ELF-1 (cell line): ENCODE measurements at places on chromosomes 6 and 20.
A peak's percentile ranks its signal among the peaks of the same experiment; 100 is the strongest.

DNA sequence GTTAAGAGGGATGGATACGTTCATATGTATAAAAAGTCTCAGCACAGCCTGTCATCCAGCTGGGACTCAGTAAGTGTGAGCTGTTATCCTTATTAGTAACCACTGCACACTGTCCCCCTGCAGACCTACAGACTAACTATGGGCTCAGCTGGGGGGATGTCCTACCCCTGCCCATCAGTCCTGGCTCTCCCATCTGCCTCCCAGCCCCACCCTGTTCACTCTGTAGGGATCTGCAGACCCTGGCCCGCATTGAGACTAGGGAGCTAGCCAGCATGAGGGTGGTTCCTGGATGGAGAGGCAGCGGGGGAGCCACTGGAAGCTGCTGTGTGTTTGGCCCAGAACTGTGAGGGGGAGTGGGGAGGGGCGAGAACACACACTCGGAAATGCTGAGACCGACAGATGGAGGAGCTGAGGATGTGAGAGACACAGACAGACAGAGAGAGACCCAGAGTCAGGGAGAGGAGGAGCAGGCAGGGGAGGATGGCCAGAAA lies 17.1 kb downstream of the XKR7 start:
- no peak for DNase-seq

DNA sequence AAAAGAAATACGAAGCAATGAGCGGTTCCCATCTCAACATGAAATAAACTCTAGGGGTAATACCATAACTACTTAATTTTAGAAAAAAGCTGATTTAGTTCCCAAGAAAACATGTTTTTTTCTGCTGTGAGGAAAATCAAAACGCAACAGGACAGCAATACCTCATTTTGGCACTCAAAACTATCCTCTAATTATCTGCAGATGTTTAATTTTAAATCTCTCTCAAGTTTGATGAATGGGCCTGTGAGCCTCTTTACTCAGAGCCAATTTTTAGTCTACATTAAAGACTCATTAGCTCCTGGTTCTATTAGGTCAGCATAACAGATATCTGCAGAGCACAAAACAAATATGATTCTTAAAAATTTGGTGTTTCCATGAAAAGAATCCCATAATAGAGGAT lies 28.1 kb downstream of the RNF24 start:
- no peak for DNase-seq

- no peak for DNase-seq
Measured at GRCh38 chr6:80357674-80358073, 251.2 kb downstream of the BCKDHB start.

GRCh38 chr20:39291301-39291700 lies 329.2 kb downstream of the DHX35 start:
- DNase-seq, result no peak

DNA sequence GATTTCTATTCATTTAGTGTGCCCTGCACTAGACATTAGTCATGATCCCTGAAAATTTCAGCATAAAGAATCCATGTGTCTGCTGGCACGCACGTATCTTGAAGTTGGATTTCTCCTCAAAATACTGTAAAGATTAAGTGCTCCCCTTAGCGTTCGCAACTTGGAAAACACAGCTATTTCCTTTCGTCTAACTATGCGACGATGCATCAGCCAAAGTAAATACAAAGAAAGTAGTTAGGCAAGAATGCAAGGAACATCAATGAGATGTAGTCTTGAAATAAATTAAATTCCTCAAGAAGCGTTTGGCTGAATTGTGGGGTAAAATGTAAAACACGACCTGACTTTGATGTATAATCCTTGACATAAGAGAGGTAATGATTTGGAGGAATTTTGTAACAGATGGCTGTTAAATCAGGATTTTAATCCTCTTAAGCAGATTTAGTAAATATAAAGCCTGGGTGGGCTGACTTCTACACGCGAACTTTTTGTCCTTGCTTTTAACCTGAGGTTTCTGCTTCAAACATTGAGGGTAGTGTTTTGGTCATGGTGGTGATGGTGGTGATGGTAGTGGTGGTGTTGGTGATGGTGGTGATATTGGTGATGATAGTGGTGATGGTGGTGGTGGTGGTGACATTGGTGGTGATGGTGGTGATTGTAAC lies 88.2 kb downstream of the FOXF2 start:
- no peak for DNase-seq

- no peak for DNase-seq
Measured at GRCh38 chr6:33820243-33820642, 16.4 kb upstream of the MLN start.

DNA sequence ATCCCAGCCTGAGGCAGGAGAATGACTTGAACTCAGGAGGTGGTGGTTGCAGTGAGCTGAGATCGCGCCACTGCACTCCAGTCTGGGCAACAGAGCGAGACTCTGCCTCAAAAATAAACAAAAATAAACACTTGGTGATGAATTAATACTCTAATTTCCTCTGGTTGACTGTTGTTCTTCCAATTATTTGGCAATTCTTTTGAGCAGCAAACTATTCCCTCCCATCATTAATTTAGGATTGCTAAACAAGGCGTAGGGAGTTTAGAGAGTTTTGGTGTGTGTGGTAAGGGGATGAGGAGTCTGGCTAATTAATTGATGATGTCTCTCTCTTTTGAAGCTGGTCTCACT lies 2.7 kb upstream of the ID1 start:
- no peak for DNase-seq

DNA sequence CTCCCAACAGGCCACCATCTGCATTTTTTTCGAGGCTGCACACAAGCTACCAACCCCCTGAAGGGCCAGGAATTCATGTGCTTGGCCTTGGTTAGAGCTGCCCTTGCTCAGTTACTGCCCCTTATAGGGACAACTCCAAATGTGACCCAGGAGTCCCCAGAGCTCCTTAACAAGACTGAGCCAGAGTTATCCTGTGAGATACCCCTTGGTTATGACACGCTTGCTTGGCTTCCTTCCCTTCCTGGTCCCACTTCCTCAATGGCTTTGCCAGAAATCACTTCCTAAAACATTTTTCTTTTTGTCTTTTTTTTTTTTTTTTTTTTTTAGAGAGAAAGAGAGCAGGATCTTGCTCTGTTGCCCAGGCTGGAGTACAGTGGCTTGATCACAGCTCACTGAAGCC lies 8.9 kb downstream of the TREM1 start:
- DNase-seq, result no peak

GRCh38 chr6:35034411-35035191 lies 106.5 kb downstream of the TCP11 start:
- DNase-seq, result no peak

DNA sequence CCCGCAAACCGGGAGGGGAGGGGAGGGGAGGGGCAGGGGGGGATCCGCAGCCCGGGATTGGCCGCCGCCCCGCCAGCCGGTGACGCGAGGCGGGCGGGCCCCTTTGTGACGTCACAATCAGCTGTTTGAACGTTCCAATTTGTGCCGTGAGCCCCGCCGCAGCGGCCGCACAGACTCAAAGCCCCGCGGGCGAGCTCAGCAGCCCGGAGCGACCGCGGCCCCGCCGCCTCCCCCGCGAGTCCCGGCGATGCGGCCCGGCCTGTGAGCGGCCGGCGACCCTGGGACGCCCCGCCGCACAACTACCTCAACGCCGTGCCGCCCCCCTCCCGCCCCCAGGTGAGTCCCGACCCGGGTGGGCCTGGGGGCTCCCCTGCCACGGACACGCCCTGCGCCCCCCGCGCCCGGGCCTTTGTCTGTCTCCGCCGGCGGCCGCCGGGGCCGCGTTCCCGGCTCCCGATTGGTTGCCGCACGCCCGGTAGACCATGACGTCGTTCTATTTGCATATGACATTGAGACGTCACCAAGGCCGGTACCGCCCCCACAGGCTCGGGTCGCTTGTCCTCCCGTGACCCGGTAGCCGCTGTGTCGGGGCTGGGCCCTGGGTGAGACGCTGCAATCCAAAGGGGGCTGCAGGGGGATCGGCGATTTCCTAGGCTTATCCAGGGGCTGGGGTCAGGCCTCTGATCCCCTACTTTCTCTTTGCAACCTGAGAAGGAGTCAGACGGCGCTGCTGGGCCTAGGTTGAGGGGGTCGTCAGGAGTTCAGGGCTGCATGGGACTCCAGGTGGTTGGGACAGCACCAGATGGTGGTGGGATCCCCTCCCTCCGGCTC lies at the start of gene TP53INP2:
TSS of gene TP53INP2 (plus strand) at position 168 of the 831 bp plus-strand sequence. CDS start 4,396 bp downstream, outside the sequence.
- peak; percentile 93 for DNase-seq

DNA sequence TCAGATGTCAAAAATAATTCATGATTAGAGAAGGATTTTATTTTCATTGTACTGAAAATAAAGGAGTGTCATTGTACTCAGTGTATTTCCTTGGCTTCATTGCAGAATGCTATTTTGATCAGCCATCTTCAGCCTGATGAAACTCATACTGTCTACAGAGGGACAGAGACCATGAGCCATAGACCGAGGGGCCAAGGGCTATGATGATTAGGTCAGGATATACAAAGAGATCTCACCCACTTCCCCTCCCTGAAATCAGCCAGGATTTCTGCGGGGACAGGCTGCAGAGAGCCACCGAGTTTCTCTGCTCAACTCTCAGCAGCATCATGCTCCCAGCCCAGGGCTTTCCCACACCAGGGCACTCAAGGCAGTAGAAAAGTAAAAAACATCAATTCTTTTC lies 47.0 kb downstream of the ALDH8A1 start:
- no peak for DNase-seq

- no peak for DNase-seq
Measured at GRCh38 chr20:2815242-2815900, 584 bp downstream of the C20orf141 start.

DNA sequence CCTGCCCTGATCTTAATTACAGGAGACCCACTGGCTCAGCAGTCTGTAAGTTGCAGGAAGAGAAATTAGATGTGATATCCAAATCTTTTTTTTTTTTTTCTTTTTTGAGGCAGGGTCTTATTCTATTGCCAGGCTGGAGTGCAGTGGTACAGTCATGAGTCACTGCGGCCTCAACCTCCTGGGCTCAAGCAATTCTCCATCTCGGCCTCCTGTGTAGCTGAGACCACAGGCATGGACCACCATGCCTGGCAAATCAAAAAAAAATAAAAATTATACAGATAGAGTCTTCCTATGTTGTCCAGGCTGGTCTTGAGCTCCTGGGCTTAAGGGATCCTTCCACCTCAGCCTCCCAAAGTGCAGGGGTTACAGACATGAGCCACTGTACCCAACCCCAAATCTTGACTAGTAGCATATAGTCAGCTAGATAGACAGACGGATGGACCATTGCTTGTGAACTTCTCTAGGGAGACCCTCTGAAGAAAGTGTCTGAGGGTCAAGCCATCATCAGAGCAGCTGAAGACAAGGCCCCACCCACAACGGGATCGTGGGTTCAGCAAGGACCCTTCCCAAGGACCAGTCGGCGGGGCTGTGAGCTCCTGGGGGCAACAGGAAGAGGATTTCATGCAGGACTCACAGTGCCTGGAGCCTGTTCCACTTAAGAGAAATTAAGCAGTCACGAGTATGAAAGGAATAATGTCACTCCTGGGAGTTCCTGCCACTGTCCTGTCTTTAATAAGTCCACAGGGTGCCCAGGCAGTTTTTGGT lies 222.7 kb downstream of the ANKRD60 start:
- no peak for DNase-seq

DNA sequence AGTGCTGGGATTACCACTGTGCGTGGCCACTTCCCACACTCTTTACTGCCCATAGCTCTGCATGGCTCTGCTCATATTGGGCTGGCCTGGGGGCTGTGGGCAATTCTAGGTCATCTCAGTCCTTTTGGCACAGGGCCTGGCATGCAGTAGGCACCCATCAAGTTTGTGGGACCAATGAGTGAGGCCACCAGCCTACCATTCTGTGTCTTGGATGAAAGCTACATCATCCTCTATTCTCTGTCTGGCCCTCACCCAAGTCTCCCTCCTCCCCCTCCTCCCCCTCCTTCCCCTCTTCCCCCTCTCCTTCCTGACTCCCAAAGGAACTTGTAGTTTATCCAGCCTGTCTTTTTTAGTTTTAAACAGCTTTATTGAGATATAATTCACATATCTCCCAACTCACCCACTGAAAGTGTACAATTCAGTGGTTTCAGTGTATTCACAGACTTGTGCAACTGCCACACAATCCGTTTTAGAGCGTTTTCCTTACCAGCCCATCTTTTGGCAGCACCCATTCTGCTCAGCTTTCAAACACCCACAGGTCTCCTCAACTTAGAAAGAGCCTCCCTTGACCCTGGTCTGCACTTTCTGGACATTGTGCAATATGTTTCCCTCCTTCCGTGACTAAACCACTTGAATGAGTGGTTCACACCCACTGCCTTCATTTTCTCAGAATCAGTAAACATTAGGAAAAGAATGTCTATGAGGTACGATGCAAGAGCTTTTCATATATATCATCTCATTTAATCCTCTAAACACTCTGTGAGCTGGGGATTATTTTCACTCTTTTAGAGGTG lies 21.5 kb upstream of the MRPS18A start:
- no peak for DNase-seq

DNA sequence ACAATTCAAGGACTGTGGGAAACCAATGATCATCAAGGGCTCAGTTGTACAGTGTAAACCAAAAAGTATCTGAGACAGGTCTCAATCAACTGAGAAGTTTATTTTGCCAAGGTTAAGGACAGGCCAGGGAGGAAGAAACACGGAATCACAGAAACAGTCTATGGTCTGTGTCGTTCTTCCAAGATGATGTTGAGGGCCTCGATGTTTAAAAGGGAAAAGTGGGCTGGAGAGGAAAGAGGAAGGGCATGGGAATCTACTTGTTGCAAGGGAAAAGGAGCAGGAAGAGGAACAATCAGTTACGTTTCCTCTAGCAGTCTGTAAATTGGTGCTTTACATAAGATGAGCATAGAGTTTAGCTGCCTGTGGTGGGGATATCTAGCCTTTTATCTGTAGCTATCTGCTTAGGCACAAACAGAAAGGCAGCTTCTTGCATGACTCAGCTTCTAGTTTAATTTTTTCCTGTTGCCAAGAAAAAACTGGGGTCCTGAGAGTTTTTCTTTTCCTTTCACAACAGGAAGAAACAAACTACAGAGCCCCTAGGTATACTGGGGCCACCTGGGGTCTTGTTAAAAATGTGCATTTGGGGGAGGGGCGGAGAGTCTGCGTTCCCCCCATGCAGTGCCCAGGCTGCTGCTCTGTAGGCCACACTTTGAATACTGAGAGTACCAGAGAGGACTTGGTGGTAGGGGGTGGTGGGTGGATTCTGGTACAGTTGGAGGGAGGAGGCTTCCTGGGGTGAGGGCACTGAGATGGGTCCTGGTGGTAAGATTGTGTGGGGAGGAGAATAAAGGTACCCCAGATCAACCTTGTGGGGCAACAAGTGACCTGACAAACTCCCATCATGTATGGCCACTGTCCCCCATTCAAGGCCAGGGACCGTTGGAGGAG lies 35.3 kb upstream of the EZR start:
- DNase-seq, result peak; percentile 53

DNA sequence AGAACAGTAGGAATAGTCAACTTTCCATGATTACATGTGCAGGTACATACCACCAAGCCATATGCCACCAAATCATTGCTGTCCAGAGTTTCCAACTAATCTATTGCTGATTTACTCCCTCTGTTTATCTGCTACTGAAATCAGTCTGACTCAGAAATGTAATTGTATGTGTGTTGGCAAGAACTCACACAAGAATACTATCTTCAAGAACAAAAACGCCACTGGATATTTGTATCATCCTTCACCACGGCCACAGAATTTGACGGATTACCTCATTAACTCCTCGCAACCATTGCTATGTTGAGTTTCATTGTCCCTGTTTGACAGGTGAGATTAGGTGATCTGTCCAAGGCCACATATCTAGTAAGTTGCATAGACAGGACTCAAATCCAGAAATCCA lies 159.2 kb downstream of the GMPR start:
- no peak for DNase-seq
